ENCODE measurements at places on chromosomes 13 and 19. TPM values are rescaled to one million over a fixed set of nuclear protein-coding genes. Genes with fewer than 3 reads are reported as not detected.

GRCh38 chr13:81639984-81640582, 1299.2 kb upstream of the SPRY2 start:
- H3K27ac ChIP-seq, result no peak overlapping the region
- no peaks in the 10 kb centered on the region for H3K36me3 ChIP-seq
- no peak overlapping the region for H3K4me3 ChIP-seq
- no peak for DNase-seq
- no peaks in the 10 kb centered on the region for H3K27me3 ChIP-seq

GRCh38 chr13:43831088-43831487, 44.3 kb upstream of the ENOX1 start:
- H3K27me3 ChIP-seq, result no peaks in the 10 kb centered on the region
- H3K4me3 ChIP-seq, result no peak overlapping the region
- no peak overlapping the region for H3K27ac ChIP-seq
- H3K36me3 ChIP-seq, result no peaks in the 10 kb centered on the region
- no peak for DNase-seq

DNA sequence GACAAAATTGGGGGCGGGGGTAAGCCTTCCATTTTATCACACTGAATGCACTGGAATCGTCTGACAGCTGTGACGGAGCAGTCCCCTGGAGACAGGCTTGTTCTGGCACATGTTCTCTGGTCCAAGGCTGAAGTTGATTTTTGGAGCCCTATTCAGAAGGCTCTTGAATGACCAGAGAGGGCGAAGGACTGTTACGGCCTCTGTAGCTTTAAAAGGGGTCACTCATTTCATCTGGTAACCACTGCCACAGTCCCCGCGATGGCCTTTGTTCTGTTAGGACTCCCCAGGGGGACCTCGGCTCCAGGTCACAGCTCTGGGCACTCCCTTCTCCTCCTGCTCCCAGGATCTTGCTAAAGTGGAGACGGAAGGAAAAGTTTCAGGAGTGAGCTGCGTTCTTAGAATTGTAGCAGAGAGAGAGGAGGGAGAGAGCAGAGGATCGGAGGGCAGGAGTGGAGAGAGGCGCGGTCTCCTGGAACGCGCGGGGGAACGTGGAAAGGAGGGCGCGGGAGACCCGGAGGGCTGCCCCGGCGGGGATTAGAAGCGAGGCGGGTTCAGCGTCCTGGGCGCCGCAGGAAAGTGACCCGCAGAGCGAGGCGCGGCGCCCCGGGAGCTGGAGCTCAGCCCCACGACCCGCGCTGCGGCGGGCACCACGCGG, 134.3 kb upstream of the MYO16 start:
- H3K4me3 ChIP-seq, result no peak overlapping the region
- H3K36me3 ChIP-seq, result no peaks in the 10 kb centered on the region
- no peaks in the 10 kb centered on the region for H3K27me3 ChIP-seq
- H3K27ac ChIP-seq, result no peak overlapping the region
- no peaks in the 10 kb centered on the region for H3K4me1 ChIP-seq
- no peak for DNase-seq

- H3K4me1 ChIP-seq, result no peaks in the 10 kb centered on the region
- no peak overlapping the region for H3K27ac ChIP-seq
- DNase-seq, result no peak
- H3K27me3 ChIP-seq, result no peaks in the 10 kb centered on the region
- no peak overlapping the region for H3K4me3 ChIP-seq
- H3K36me3 ChIP-seq, result peaks cover 3% of the 10 kb centered on the region
Measured at GRCh38 chr13:102825921-102826706, 19.7 kb upstream of the ERCC5 start.

DNA sequence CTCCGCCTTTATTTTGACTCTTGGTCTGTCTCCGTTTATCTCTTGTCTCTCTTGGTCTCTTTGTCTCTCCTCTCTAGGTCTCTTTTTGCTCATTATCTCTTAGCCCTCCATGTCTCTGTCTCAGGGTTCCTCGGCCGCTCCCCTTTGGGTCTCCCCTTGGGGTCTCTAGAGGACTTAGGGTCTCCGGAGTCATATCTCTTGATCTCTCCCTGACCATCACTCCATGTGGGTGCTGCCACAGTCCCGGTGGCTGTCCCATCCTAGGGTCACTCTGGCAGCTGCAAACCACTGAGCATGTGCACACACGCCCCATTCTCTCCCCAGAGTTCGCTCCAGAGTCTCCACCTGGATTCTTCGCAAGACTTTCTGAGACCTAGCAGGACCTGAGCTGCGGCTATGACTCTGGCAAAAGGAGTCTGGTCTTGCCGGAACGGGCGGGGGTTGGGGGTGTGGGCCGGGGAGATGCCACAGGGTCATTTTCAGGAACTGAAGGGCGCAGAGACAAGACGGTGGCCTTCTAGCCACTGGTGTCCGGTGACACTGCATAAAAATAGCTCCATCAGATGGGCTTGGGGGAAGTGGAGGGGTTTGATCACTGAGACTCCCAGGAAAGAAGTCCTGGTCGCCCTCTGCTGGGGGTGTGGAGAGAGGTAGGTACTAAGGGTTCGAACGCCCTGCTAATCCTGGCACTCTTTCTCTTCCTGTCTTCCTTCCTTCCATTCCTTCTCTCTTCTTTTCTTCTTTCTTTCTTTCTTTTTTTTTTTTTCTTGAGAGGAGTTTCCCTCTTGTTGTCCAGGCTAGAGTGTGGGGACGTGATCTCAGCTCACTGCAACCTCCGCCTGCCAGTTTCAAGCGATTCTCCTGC, 1.2 kb upstream of the KCNA7 start:
- H3K27me3 ChIP-seq, result no peaks in the 10 kb centered on the region
- H3K27ac ChIP-seq, result no peak overlapping the region
- no peak for DNase-seq
- H3K4me1 ChIP-seq, result no peaks in the 10 kb centered on the region
- no peaks in the 10 kb centered on the region for H3K36me3 ChIP-seq

DNA sequence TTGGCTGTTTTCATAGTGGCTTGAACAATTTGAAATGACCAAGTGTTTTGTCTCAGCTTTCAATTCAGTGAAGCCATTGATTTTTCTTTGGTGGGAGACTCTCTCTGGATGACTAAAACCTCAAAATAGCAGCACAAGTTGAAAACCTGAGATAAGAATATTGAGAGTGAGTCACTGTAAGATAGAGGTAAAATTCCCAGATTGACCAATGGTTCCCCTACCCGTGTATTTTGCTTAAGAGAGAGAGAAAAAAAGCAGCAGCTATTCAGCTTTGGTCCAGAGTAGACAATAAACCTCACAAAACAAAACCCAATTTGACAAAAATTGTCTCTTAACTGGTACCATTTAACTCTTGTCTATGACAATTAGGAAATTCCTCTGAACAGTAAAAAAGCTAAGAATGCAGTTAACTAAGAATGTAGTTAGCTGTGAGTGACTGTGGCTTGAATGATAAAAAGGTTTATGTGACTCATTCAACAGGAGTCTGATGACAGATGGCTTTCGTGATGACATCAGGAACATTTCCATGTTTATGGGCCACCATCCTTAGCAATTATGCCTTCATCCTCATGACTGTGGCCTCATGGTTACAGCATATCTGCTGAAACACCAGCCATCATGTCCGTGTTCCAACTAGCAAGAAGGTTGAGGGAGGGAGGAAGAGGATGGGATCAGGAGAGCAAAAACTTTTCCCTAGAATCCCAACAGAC, 356.9 kb downstream of the NDFIP2 start:
- no peaks in the 10 kb centered on the region for H3K27me3 ChIP-seq
- DNase-seq, result no peak
- no peak overlapping the region for H3K27ac ChIP-seq
- no peak overlapping the region for H3K4me3 ChIP-seq

- H3K27ac ChIP-seq, result no peak overlapping the region
- H3K27me3 ChIP-seq, result no peaks in the 10 kb centered on the region
- H3K36me3 ChIP-seq, result no peaks in the 10 kb centered on the region
- peak overlapping the region; percentile 98 for H3K4me3 ChIP-seq
Measured at GRCh38 chr19:31350693-31351055, 1.4 kb upstream of the TSHZ3 start.

DNA sequence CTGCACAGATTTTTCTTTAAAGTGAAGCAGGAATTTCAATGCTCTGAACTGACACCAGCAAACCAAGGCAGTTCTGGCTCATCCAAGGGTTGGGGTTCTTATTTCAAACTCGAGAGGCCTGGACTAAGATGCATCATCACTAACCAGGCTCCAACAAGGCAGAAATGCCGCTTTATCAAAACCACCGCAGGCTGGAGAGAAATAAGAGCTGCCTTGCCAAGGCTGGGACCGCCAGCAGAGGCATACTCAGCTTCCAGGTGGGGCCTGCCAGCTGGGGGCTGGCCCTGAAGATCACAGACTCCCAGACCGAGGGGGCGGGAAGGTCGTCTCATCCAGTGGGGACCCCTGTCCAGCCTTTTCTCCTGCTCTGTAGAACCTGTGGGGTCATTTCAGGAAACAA, 37.4 kb upstream of the GAS6 start:
- peak overlapping the region; percentile 19 for H3K27ac ChIP-seq
- H3K4me3 ChIP-seq, result no peak overlapping the region
- H3K27me3 ChIP-seq, result no peaks in the 10 kb centered on the region
- peaks cover 7% of the 10 kb centered on the region for H3K4me1 ChIP-seq
- H3K36me3 ChIP-seq, result no peaks in the 10 kb centered on the region

DNA sequence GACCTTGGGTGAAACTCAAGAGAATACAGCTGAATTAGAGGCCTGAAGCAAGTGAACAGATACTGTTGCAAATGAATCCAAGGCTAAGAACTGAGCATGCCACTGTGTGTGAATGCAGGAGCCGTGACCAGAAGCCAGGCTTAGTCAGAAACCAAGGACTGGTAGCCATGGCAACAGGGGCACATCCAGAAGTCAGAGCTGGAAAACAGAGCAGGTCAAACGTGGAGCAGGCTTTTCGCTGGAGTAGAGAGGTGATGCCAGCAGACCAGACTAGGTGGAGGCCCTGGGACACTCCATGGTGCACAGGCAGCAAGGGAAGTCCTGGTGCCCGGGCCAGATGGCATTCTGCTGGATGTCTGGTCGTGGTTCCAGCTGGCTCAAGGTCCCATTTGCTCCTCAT, 564.1 kb downstream of the PCDH9 start:
- no peak overlapping the region for H3K27ac ChIP-seq
- H3K4me3 ChIP-seq, result no peak overlapping the region
- H3K27me3 ChIP-seq, result no peaks in the 10 kb centered on the region
- H3K36me3 ChIP-seq, result no peaks in the 10 kb centered on the region
- H3K4me1 ChIP-seq, result no peaks in the 10 kb centered on the region

DNA sequence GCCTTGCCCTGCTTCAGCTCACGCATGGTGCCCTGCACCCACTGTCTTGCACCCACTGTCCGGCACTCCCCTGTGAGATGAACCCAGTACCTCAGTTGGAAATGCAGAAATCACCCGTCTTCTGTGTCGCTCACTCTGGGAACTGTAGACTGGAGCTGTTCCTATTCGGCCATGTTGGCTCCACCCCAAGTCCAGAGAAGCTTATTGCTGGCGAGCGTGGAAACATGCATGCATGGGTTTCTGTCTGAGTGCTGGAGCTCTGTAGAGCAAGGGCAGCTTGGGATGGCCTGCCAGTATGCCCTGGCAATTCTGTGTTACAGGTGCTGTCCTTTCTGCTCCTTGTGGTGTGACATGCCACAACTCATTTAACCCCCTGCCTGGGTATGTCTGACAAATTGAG, 152.8 kb downstream of the SHISA2 start:
- H3K36me3 ChIP-seq, result no peaks in the 10 kb centered on the region
- H3K4me3 ChIP-seq, result no peak overlapping the region
- H3K27ac ChIP-seq, result no peak overlapping the region

GRCh38 chr19:16175954-16176353, 2.6 kb upstream of the CIB3 start:
- DNase-seq, result no peak
- H3K4me1 ChIP-seq, result no peaks in the 10 kb centered on the region

- H3K4me1 ChIP-seq, result no peaks in the 10 kb centered on the region
- H3K27me3 ChIP-seq, result no peaks in the 10 kb centered on the region
- no peak overlapping the region for H3K4me3 ChIP-seq
- no peaks in the 10 kb centered on the region for H3K36me3 ChIP-seq
- no peak for DNase-seq
- no peak overlapping the region for H3K27ac ChIP-seq
Measured at GRCh38 chr13:73998631-73999030, 135.6 kb downstream of the KLF12 start.

DNA sequence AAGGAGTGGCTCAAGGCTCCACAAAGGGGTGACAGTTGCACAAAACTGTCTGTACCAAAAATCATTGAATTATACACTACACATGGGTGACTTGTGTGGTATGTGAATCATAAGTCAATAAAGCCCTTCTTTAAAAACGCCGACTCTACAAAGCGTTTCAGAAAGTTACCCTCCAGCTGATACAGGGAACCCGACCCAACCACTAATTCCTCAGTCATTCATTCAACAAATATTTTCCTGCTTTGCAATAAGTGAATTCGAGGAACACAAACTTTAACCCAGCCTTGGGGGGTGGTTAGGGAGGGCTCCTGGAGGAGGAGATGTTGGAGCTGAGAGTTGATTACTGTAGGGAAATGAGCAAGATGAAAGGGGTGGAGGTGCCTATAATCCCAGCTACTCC, 32.0 kb downstream of the LTBP4 start:
- peak overlapping the region; percentile 19 for H3K27ac ChIP-seq
- H3K4me1 ChIP-seq, result no peaks in the 10 kb centered on the region
- H3K27me3 ChIP-seq, result no peaks in the 10 kb centered on the region
- DNase-seq, result no peak
- no peak overlapping the region for H3K4me3 ChIP-seq

DNA sequence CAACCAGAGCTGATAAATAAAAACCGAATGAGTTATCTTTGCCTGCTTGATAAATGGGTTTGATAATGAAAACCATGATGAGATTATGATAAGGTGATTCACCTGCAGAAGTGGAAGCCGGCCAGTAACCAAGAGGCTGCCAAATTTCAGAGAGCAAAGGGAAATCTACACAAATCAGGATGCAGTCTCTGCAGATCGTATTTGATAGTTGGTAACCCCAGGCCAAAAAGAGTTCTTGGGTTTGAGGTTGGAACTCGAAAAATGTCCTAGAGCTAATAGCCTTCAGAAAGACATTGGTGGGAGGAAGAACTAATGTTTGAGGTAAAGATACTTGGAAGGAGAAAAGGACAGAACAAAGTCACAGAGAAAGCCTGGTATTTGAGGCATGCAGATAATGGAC, 9.6 kb upstream of the LATS2 start:
- no peak overlapping the region for H3K4me3 ChIP-seq
- H3K27ac ChIP-seq, result no peak overlapping the region
- no peaks in the 10 kb centered on the region for H3K4me1 ChIP-seq
- DNase-seq, result no peak
- H3K27me3 ChIP-seq, result no peaks in the 10 kb centered on the region

DNA sequence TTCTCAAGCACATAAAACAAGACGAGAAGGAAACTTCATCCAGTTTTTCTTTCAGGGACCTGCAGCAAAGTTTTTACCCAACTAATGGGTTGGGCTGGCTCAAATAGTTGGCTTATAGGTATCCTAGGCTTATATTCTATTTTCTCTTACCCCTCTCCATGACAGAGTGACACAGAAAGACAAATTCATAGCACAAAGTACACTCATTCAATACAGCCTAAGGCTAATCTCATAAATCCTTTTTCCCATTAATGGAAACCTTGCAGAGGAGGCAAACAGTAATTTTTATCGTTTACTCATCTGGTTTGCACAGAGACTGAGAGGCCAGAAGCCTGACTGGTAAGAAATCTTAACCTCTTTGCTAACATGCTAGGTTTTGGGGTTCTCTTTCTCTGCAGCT, 1589.9 kb downstream of the SLITRK1 start:
- no peaks in the 10 kb centered on the region for H3K27me3 ChIP-seq

The LIM2 gene
- total RNA-seq, result not detected

The DIRAS1 gene
- 3.5 TPM for total RNA-seq

The TBXA2R gene
- total RNA-seq, result 36.0 TPM

The CGB3 gene
- not detected for total RNA-seq

The ANGPTL4 gene
- 39.9 TPM for total RNA-seq

The NDUFA7 gene
- total RNA-seq, result 19.6 TPM

The DAND5 gene
- total RNA-seq, result not detected

The MRPL34 gene
- 53.9 TPM for total RNA-seq

The ZNF121 gene
- 31.2 TPM for total RNA-seq

The EXOC3L2 gene
- total RNA-seq, result 10.8 TPM

The ZNF582 gene
- total RNA-seq, result 4.0 TPM

The TEX29 gene
- total RNA-seq, result 1.8 TPM

The MISP3 gene
- total RNA-seq, result 2.2 TPM
